ENCODE measurements at places on chromosomes 2 and 18.

GRCh38 chr2:191222507-191222906, 22.7 kb upstream of the MYO1B start:
- DNase-seq, result no peak

- DNase-seq, result no peak
These were observed 35.8 kb upstream of the NOSTRIN start for GRCh38 chr2:168766600-168766999.

- DNase-seq, result no peak
These were observed 41.9 kb upstream of the SPATS2L start for GRCh38 chr2:200264631-200265030.

GRCh38 chr2:151782378-151783132, 45.7 kb downstream of the ARL5A start:
- no peak for DNase-seq

DNA sequence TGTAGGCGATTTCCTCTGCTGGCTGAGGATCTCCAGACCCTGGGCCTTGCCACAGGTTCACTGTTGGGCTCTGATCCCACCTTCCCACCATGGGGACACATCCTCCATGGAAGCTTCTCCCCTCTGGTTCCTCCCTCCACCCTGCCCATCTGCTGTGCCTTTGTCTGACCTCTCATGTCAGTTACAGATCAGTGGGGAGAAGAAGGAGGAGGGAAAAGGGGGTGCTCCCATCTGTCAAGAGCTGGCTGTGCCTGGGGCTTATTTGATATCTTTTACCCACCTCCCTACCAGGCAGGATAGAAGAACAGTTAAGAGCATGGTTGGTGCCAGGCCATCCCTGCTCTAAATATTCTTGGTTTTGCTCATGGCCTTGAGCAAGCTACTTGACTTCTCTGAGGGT, 12.3 kb upstream of the DNAJB2 start:
- no peak for DNase-seq

- no peak for DNase-seq
These were observed 77.1 kb downstream of the SPATS2L start for GRCh38 chr2:200383380-200384110.

DNA sequence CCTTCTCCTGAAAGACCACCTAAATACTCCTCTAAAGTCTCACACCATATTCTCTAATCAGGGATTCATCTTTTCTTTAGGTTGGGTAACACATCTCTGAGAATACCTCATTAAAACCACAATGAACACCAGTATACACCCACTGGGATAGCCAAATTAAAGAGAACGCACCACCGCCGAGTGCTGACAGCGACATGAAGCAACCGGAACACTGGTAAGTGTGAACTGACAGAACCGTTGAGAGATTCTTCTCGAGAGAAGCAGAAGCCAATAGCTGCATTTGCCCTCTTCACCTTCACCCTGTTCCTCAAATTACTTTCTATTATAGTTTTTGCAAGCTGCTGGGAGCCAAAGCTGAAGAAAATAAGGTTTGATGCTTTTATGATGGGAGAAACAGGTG, 318.5 kb downstream of the FBXO15 start:
- no peak for DNase-seq

DNA sequence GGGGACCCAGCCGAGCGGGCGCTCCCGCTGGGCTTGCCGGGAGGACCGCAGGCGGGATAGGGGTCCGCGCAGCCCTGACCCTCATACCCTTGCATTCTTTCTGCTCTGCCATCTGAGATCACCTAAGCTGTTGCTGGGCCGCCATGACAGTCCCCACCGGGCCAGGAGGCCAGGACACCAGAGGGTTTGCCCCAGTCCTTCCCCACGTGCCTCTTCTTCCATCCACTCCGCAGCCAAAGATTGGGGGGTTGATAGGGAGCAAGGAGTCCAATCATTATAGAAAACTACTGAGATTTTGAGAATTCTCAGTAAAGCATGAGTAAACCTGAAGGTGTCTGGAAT, 453 bp upstream of the GRB14 start:
- DNase-seq, result no peak

- peak; percentile 21 for DNase-seq
These were observed 1.8 kb upstream of the AGBL5 start for GRCh38 chr2:27049422-27050280.

DNA sequence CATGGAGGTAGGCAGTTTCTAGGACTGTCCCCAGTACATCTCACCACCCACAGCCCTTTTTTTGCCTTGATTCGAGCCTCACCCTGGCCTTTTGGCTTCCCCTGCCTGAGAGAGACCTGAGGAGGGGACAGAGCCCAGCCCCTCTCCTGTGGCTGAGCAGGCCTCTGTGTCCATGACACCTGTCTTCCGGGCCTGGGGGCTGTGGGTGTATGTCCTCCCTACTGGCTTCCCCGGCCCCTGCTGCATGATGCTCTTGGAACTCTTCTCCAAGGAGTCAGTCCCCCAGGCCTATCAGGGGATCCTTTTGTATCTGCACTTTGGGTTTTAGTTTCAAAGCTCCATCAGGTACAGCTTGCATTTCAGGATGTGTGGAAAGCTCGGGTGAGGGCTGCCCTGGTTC, 80.4 kb downstream of the STPG4 start:
- no peak for DNase-seq
